ENCODE measurements at places on chromosomes 5 and 9.

DNA sequence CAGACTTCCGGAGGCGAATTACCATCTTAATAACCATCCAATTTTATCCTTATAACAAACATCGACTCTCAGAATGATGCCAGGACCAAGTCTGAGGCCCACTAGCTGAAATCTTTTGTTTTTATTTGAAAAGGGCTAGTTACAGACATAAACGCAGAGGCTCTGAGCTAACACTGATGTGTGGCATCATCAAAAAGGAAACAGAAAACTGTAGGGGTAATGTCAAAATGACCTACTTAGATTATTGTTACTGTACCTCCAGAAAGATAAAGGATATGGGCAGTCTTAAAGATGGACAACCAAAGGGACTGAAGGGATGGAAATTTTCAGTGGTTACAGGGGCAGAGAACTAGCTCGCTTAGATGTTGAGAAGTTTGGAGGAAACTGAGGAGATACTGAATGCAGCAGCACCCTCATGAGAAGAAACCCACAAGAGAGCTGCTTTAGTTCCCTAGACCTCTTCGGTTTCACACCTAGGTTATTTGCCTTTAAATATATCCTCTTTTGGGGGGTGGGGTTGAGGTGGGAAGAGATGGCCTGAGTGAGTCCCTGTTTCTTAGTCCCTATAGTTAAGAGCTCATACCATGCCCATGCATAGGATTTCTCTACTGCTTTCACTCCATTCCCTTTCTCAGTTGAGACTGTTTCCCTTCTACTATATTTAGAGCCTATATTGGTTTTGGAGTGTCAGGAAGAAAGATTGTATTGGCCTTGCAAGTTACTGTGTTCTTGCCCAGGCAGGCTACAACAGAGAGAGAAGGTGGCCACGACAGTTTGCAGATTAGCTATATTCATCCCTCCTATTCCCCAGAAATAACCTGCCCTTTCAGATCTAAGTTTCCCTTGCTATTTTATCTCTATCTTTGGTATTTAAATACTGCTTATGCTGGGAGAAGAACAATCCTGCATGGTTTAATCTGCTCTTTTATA lies 320.4 kb upstream of the EFNA5 start:
- no peak for DNase-seq

DNA sequence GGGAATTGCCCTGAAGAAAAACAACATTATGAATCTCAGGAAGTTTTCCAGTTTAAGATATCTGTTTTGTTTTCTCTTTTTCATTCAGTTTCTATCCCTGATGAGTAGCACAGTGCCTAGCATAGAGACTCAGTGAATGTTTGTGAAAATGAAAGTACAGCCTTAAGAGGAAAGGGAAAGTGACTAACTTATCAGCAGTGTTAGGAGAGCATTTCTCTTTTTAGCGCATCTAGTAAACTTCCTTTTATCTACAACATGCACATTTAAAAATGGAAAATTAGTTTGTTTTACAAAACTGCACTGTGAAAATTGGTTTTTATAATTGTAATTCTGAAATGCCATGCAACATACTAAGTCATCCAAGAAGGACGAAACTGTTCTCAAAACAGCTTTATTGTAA lies 110.8 kb downstream of the SMARCA2 start:
- DNase-seq: no peak

DNA sequence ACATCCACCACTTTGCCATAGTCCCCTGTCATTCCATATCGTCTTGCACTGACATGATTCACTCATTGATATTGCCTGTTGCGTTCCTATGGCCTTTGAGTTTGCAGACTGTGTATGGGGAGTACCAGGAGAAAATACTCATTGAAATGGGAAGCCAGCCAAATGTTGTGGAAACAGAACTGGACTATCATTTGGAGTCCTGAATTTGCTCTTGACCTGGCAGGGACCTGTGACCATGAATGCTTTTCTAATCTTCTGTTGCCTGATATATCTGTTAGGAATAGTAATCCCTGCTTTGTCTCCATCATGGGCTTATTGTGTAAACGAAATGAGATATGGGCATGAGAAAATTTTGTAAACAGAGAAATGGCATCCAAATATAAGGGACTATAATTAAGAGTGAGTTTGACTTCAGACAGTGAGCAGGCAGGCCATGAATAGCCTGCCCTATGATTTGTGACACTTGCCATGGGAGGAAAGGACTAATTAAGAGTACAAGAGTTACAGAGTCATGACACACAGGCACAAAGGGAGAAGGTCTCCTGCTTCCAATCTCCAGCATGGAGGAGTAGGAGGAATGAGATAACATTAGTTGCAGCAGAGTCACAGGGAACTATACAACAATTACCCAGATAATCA lies 572.9 kb upstream of the SGCD start:
- DNase-seq: no peak

DNA sequence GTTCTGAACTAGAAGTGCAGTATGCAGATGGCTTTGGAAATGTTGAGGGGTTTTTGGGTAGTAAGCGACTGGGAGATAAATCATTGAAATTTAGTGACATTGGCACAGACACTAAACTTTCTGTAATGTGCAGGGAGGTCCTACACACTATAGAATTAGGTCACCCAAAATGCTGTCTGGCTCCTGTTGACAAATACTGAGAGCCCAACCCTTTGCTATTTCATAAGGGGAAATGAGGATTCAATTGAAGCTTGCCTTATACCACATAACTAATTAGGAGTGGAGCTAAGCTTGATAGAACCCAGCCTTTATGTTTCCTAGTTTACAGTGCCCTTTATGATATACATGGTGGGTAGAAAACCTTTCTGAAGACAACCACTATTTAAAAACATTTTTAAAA lies 22.6 kb downstream of the HMGXB3 start:
- DNase-seq: no peak

DNA sequence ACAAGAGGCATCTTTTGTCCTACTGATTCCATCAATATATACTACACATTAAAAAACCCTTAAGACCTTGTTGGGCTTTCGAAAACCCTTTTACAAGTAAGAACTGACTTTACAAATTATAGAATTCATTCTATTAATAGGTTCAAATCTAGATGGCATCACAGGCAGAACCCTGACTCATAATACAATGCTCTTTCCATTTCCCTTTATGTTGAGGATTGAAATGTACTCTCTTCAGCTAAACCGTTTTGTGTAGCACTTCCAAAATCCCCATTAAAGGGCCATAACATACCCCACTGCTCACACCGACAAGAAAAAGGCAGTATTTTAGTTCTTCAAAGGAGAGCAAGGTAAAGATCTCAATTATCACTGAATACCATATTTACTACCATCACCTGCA lies 11.2 kb downstream of the CSNK1A1 start:
- no peak for DNase-seq

GRCh38 chr9:92746567-92747458 lies 17.8 kb downstream of the BICD2 start:
- DNase-seq: no peak

GRCh38 chr9:74951725-74952151 lies 974 bp downstream of the C9orf40 start:
- DNase-seq: no peak

- DNase-seq: no peak
These were observed 33.3 kb downstream of the PUM3 start for GRCh38 chr9:2810420-2811075.

GRCh38 chr5:21685522-21685921 lies 1167.6 kb downstream of the CDH12 start:
- no peak for DNase-seq

- no peak for DNase-seq
These were observed 106.7 kb downstream of the EFNA5 start for GRCh38 chr5:107563959-107564544.

DNA sequence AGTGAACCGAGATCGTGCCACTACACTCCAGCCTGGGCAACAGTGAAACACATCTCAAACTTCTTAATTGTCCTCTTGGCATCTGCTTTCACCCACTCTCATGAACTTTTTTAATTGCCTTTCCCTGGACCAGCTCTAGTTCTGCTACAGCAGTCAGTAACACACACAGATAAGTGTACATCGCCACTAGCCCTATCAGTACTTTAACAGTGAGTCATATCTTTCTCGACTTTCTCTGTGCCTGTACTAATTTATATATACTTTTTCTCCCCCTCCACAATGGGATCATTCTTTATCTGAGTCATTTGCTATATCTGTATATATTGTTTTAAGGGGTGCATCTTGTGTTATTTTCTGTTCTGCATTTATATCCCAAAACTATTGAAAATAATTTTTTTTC lies 6.7 kb downstream of the CDC37L1 start:
- no peak for DNase-seq

GRCh38 chr9:28073270-28073669 lies 500.0 kb upstream of the C9orf72 start:
- no peak for DNase-seq

GRCh38 chr9:124137009-124137943 lies 120.5 kb upstream of the NEK6 start:
- DNase-seq: no peak

GRCh38 chr5:125151150-125151900 lies 404.9 kb upstream of the ZNF608 start:
- no peak for DNase-seq

DNA sequence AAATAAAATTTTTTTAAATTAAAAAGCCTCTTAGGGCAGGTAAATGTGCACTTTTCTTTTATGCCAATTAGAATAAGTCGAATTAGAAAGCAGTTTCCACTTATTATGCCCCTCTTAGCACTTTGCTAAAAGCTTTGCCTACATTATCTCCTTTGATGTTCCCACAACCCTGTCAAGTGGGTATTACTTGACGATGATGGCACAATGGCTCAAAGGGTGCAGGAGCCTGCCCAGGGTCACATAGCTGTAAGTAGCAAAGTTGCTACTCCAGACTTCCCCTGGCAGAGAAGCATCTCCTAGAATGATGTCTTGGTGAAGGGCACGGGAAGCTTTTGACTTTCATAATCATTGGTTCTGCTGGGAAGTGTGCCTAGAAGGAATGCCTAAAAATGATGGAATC lies 18.4 kb upstream of the IQGAP2 start:
- DNase-seq: no peak

DNA sequence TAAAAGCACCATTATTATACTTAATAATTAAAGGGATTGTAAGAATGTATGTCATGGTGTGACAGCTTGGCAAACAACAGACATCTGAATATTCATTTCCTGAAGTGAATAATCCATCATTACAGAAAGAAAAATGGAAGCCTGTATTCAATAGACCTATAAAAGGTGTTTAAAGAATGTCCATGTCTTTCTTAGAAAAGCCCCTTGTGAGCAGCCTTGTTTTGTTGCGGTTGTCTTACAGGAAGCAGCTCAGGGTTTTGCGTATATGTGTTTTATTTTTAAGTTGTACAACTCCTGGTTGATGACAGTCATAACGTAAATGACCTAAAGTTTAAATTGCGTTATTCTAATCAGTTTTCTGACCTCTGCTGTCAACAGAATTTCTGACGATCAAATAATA lies 53.8 kb downstream of the CAST start:
- DNase-seq: no peak

- DNase-seq: no peak
These were observed 10.9 kb downstream of the PTCH1 start for GRCh38 chr9:95505717-95506427.

- no peak for DNase-seq
These were observed 43.8 kb downstream of the NDFIP1 start for GRCh38 chr5:142152384-142152732.

DNA sequence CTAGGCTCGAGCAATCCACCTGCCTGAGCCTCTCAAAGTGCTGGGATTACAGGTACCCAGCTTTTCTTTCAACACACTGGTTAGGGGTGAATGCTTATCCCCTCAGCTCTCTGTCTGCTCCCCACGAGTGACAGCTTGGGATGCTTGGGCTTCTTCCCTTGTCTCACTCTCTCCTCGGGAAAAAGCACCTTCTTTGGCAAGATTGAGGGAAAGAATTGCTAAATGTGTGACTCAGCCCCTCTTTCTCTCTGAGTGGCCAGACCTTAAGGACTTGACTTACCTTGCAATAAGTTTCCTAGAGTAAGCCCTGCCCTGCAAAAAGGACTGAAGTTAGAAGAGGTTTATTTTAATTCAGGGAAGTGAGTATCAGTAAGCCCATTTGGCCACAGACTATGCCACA lies 68.1 kb upstream of the ERBIN start:
- no peak for DNase-seq

- DNase-seq: no peak
These were observed 100.4 kb upstream of the CLINT1 start for GRCh38 chr5:157959370-157959769.

DNA sequence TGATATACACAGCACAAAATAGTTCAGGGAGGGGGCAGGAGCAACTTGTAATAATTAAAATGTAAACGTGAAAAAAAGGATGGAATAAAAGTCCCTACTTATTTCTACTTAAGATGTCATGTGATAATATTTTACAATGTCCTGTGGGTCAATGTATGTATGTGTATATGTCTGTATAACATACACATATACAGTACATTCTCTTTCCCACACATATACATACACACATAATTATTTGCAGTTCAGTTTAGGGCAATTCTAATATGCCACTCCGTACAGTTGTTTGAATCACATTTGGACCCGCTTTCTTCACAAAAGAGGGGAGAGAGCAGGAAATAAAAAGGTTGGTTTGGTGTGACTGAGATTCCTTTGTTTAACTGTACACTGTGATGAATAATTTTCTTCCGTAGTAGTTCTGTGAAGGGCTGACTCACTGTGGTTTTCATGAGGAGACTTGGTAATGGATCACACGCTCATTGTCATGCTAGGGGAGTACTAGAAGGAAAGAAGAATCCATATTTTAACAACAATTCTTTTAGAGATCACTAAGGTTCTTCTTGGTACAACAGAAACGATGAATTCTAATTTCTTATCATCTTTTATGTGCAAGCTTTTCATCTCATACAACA lies 26.2 kb upstream of the ACOT12 start:
- no peak for DNase-seq

DNA sequence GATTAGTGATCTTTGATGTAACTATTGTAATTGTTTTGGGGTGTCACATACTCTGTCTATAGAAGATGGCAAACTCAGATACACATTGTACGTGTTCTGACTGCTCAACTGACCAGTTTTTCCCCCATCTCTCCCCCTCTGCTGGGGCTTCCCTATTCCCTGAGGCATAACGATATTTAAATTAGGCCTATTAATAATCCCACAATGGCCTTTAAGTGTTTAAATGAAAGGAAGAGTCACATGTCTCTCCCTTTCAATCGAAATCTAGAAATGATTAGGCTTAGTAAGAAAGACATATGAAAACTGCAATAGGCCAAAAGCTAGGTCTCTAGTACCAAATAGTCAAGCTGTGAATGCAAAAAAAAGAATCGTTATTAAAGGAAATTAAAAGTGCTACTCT lies 265.6 kb downstream of the TMEM232 start:
- no peak for DNase-seq

- DNase-seq: no peak
These were observed 84.3 kb downstream of the EQTN start for GRCh38 chr9:27212621-27213020.

DNA sequence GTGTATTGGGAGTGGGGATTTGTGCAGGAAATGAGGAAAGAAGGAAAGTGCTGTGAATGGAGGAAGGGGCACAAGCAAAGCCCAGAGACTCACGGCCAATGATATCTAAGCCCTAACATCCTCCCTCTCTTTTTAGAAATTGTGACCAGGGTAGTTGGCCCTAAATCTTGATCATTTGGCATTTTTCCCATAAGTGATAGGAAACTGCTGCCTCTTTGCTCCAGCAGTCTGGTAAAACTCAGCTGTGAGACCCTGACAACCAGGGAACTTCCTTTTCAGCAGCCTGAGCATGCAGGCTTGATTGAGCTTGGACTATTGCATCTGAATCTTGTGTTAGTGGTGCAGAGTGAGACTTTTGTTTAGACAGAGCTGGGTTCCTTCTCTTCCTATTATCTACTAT lies 9.6 kb upstream of the ADRB2 start:
- no peak for DNase-seq
